ENCODE measurements at places on chromosomes 5 and 9.

- DNase-seq: no peak
These were observed 5.2 kb upstream of the ST6GALNAC6 start for GRCh38 chr9:127904561-127905003.

DNA sequence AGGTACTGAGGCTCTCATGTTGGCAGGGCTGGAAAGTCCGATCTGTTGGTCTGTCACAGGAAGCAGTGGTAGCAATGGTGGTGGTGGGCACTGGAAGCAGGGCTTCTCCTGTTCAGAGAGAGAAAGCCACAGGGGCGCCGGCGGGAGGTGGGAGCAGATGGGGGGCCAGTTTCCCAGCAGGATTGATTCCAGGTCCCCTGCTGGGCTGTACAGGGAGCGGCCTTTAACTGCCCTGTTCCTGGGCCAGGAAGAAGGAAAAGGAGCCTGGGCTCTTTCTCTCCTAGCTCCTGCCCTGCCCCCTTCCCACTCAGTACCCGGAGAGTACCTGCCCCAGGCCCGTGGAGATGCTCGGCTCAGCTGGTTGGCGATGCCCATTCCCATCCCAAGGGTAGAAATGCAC, 2.6 kb upstream of the DAB2IP start:
- DNase-seq: no peak

DNA sequence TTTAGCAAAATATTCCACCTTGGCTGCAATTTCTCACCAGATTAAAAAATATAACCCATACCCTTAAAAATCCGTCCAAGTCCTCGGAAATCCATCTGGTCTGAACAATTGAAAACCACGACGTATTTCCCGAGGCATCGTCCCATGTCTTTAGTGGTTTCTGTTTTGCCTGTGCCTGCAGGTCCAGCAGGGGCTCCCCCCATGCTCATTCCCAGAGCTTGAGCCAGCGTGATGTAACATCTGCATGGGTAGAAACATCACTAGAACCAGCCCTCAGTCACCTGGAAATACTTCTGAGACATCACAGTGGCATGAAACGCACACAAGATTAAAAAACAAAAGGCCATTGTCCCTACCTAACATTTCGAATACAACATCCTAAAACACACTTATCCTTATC, 114.0 kb downstream of the DNAH5 start:
- no peak for DNase-seq

GRCh38 chr5:33479311-33479710, 38.5 kb downstream of the TARS1 start:
- DNase-seq: no peak

- no peak for DNase-seq
These were observed 29.9 kb downstream of the SHLD3 start for GRCh38 chr5:65654713-65655112.

GRCh38 chr9:86545090-86545489, 190.9 kb upstream of the TUT7 start:
- no peak for DNase-seq

GRCh38 chr9:81372628-81373191, 316.6 kb downstream of the TLE1 start:
- DNase-seq: no peak

Measured in neuronal stem cell (in vitro differentiated cells).